ENCODE measurements at places on chromosomes 13 and 19. TPM values are rescaled to one million over a fixed set of nuclear protein-coding genes. Genes with fewer than 3 reads are reported as not detected.

The MTUS2 gene
- 0.12 TPM for total RNA-seq

The MYADM gene
- total RNA-seq = 8.1 TPM

The SPIB gene
- total RNA-seq = not detected

The GNA15 gene
- total RNA-seq = 0.11 TPM

The ZNF560 gene
- total RNA-seq = 0.75 TPM

The ADAMTSL5 gene
- total RNA-seq = 3.1 TPM

The CCDC70 gene
- not detected for total RNA-seq

The IGFL3 gene
- not detected for total RNA-seq

The ICAM3 gene
- 5.1 TPM for total RNA-seq

The NECTIN2 gene
- 68.9 TPM for total RNA-seq

The SCN1B gene
- total RNA-seq = 4.1 TPM

The PLIN3 gene
- 426 TPM for total RNA-seq

The SULT2A1 gene
- total RNA-seq = not detected

The GAPDHS gene
- not detected for total RNA-seq

The KLK12 gene
- total RNA-seq = not detected

The UPK1A gene
- total RNA-seq = not detected

The OVOL3 gene
- total RNA-seq = not detected

The SIGLEC5 gene
- not detected for total RNA-seq

The ELSPBP1 gene
- total RNA-seq = not detected

The LPAR6 gene
- 14.2 TPM for total RNA-seq

The ZNF625 gene
- 11.2 TPM for total RNA-seq

The DIAPH3 gene
- total RNA-seq = 9.6 TPM

The COX7A1 gene
- total RNA-seq = 4.5 TPM

The ADGRL1 gene
- 1.4 TPM for total RNA-seq

The EFNB2 gene
- total RNA-seq = 2.2 TPM

The KIRREL2 gene
- total RNA-seq = not detected

The PCDH9 gene
- total RNA-seq = 3.6 TPM

The MATK gene
- not detected for total RNA-seq

The TNNT1 gene
- total RNA-seq = 4.1 TPM

The UBE2L5 gene
- not detected for total RNA-seq

The PDE4C gene
- 0.44 TPM for total RNA-seq

The DENND1C gene
- total RNA-seq = not detected

The KCNN4 gene
- total RNA-seq = 1.3 TPM

The WDR18 gene
- total RNA-seq = 69.8 TPM

The VAV1 gene
- total RNA-seq = not detected

The PROSER3 gene
- total RNA-seq = 7.9 TPM

The PGLYRP1 gene
- not detected for total RNA-seq

The ERFL gene
- total RNA-seq = under 0.01 TPM

The FGF21 gene
- total RNA-seq = not detected

The PDCD2L gene
- 19.8 TPM for total RNA-seq

The DNAJC3 gene
- 130 TPM for total RNA-seq

The PROSER1 gene
- total RNA-seq = 15.4 TPM

The ZNF682 gene
- total RNA-seq = 1.7 TPM

The UGGT2 gene
- 67.3 TPM for total RNA-seq

The ZNF358 gene
- total RNA-seq = 8.2 TPM

The NLRP5 gene
- not detected for total RNA-seq

The RNF113B gene
- total RNA-seq = not detected

The PTPRH gene
- total RNA-seq = 15.3 TPM

The RAB3A gene
- 0.89 TPM for total RNA-seq

The CYP2A7 gene
- total RNA-seq = not detected

The DAND5 gene
- not detected for total RNA-seq

Measured in uterine smooth muscle cell (primary cell).